ENCODE measurements at places on chromosomes 6 and 20.

DNA sequence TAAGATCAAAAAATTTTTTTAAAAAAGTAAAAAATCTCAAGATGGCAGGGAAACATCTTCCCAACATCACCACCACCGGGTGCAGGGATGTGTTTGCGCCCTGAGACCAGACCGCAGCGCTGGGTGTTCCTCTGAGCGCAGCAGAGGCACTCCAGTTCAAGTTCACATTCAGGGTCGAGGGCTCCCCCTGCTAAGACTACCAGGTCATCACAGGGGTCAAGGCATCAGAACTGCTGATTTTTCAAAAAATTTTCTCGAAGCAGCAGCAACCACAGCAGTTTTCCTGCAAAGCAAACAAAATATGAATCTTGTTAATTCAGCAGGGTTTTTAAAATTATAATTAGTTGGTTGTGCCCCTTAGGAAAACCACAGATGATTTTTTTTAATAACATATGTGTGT lies 83.1 kb downstream of the MYLK4 start:
- DNase-seq, result no peak

DNA sequence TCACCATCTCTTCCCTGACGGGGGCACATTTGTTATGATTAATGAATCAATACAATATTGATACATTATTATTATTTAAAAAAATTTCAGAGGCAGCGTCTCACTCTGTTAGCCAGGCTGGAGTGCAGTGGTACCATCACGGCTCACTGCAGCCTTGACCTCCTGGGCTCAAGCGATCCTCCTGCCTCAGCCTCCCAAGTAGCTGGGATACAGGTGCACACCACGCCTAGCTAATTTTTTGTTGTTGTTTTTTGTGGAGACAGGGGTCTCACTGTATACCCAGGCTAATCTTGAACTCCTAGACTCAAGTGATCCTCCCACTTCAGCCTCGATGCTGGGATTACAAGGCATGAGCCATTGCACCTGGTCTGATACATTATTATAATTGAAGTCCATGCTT lies 4.9 kb upstream of the SRC start:
- DNase-seq, result no peak

DNA sequence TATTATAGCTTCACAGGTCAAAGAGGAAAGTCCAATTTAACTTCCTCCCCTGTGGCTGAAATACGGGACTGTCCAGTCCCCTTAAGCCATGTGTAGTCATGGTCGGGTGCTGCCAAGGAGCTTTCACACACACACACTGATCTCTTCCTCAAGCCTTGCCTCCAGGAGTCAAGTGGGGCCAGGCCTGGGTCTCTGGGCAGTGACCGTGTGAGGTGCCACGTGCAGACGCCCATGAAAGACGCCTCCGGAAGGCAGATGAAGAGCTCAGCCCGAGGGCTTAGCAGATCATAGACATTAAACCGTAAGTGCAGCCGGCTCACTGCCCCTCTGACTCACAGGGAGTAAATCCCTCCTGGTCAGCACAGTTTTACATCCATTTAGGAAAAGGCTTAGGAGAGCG lies 4.2 kb downstream of the GABRR2 start:
- DNase-seq, result no peak

GRCh38 chr20:18496042-18496441 lies 983 bp downstream of the RBBP9 start:
- no peak for DNase-seq

GRCh38 chr20:40894237-40894630 lies 134.4 kb upstream of the TOP1 start:
- DNase-seq, result no peak

DNA sequence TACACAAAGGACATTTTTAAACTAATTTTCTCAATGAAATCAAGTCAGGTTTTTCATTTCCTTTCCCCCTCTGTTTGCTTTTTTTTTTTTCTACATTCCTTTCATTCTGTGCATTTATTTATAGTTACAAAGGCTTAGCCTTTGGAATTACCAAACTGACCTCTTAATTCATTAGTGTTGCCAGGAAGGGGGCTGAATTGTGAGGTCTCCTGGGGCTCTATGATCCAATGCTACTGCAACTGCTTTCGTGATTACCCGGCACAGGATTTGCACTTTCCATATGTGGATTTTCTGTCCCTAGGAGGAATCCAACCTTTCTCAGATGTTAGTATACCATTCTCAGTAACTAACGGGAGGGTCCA lies 35.3 kb downstream of the NEDD9 start:
- DNase-seq, result no peak

DNA sequence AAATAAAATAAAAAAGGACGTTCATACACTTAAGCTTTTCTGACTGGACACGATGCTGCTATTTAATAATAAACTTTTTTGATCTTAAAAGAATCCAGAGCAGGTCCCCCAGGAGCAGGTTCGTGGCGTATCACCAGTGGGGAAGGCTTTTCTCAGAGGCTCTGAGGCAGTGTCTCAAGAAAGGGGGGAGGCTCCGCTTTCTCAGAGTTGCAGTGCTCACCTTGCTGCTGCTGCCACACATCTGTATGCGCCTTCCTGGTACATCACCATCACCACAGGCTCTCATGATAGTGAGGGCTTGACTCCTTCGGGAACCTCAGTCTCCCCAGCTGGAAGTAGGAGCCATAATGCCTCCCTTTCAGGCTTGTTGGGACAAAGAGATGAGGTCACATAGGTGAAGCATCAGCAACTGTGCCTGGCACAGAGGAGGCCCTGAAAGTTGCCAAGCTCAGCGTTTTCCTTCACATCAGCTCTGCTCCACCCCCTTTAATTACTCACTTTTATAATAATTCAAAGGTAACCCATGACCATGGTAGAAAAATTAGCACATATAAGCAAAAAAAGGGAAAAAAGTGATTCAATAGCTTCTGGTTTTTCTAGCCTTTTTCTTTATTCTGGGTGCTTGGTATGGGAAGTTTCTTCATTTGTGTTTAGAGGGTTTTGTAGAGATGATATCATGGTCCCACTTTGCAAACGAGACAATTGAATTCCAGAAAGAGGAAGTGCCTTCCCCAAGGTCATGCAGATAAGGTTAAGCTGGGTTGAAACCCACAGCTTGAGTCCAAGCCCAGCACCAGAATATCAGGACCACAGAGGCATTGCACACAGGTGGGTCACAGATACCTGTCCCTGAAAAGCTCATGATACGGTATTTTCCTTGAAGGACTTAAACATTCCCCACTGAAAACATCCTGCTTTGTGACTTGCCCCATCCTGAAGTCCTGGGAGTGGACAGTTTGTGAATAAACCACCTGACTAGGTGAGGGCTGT lies 24.5 kb downstream of the SRSF3 start:
- no peak for DNase-seq

- no peak for DNase-seq
Measured at GRCh38 chr6:163240556-163240955, 174.0 kb upstream of the QKI start.

GRCh38 chr6:113809826-113810225 lies 47.3 kb upstream of the MARCKS start:
- DNase-seq, result no peak

Measured in CD8-positive, alpha-beta T cell (primary cell).